Right kidney (tissue), 9 donors: ENCODE measurements at places on chromosomes 11 and 22.

GRCh38 chr11:96228910-96229309 lies 114.1 kb downstream of the MAML2 start:
- DNase-seq = no peak

GRCh38 chr11:36672815-36673450 lies 74.9 kb upstream of the RAG2 start:
- no peak for DNase-seq

DNA sequence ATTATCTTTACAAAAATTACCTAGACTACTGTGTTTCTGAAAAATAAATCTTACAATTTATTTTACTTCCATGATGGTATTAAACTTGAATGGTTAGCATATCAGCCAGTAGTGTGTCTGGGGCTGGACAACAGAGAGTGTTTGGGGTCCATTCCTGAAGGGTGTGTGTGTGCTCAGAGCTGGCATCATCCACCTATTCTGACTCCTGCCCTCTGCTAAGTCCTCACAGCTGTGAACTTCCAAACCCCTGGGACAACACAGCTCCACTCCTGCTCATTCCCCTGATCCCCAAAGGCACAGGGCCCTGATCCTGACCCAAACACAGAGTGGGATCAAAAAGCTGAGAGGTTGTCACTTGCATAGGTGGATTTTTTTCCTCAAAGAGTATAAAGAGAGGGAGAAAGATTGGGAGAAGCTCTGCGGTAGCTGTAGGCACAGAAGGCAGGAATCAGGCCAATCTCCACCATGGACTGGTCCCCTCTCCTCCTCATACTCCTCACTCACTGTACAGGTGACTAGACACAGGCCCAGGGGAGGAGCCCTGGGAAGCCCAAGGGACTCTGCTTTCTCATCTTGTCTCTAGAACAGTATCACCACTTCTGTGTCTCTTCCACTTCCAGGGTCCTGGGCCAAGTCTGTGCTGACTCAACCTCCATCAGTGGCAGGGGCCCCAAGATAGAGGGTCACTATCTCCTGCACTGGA lies 55.7 kb upstream of the TOP3B start:
- no peak for DNase-seq

DNA sequence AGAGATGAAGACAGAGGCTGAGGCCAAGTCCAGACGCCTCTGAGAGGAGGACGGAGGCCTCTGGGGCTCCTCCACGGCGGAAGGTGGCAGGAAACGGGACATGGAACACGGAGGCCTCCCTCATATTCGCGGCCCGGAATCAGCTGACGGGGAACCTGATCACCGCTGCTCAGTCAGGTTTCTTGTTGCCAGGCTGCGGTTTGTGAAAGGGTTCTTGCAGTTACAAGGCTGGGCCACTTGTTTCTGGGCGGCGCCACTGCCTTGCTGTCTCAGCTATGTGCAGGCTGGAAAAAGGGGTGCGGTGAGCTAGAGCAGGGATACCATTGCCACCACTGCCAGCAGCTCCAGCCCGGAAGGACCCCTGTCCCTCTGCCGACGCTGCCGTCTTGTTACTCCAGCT lies 10.0 kb upstream of the MMP1 start:
- no peak for DNase-seq

- DNase-seq = no peak
Observed at GRCh38 chr22:30314915-30315314, 11.8 kb downstream of the TBC1D10A start.

DNA sequence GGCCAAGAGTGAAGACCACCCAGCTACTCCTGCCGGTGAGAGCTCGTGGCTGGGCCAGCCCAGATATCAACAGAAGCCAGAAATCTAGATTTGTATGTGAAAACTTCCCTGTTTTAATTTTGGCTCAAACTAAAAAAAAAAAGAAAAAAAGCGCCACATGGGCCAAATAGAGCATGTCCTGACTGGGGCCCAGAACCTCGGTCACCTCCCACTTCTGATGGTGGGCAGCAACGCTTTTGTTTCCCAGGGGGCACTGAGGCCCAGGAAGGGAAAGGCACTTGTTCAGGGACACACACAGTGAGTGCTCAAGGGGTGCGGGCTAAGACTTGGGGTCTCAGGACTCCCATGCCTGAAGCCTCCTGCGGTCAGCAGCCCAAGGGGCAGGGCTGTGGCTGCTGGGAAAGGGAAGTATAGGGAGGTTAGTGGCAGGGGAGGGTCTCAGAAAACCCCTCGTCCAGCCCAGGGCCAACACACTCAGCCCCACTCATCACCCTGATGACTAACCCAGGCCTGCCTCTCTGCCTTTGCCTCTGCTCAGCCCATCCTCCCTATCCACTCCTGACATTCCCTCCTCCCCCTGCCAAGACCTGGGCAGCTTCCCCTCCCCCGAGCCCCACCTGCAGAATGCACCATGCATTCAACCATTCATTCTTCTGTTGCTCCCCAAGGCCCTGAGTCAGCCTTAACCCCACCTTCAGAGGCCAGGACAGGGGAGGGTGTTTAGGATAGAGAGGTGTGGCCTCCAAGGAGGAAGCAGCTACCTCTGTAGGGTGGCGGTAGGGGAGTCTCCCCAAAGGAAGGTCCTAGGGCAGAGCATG lies 30.0 kb upstream of the TCF20 start:
- no peak for DNase-seq

DNA sequence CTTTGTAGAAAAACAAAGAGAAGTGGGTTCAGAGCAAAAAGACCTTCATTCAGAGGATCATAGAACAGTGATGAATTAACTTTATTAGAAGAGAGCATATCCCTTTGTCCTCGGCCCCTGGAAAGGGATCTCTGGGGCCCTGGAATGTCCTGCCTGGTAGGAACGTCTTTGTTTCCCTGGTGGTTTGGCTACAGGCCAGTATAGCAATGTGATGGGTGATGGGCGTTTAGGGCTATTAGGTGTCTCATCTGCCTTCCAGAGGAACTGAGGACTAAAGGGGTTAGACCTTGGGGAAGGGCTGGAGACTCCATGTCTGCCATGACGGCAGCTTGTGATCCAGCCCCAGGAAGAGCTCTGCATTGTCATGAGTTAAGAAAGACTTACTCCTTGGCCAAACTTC lies 9.1 kb downstream of the APOL4 start:
- DNase-seq = no peak

- DNase-seq = no peak
Observed at GRCh38 chr11:19849107-19849789, 136.6 kb downstream of the NAV2 start.

GRCh38 chr11:131240421-131240820 lies 130.0 kb upstream of the NTM start:
- no peak for DNase-seq

DNA sequence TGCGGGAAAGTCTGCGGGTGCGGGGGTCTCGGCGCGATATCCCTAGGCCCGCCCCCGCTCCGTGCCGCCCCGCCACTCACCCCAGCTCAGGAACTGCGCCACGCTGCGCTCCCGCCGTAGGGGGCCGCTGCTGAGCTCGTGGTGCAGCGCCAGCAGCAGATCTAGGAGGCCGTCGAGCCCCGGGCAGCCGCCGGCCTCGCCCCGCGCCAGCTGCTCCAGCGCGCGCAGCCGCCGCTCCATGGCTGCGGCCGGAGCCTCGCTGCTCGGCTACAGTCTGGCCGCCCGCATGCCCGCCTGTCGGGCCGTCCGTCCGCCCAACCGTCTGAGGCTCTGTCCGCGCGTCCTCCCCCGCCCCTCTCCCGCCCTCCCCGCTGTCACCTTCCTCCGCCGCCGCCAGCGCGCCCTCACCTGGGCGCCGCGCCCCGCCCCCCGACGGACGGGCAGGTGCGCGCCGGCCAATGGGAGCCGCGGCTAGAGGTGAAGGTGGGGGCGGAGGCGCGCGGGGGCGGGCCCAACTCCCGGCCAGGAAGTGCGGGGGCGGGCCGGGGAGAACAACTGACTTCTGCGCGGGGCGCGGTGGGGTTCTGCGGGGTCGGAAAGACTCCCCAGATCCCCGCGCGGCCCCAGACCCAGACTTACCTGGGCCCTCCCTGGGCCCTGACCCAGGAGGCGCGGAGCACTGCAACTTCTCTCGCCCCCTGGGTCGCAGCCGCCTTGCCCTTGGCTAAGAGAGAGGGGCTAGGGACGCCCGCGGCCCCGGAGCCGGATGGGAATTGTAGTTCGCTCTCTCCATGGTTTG lies at the start of gene CDC42BPG:
Gene CDC42BPG (minus strand): TSS at position 324 of the 799 bp plus-strand sequence. CDS start 84 bp downstream, at position 240.
- peak; percentile 83 for DNase-seq

GRCh38 chr11:27076121-27076589 lies 35.5 kb downstream of the BBOX1 start:
- DNase-seq = no peak

- DNase-seq = no peak
Observed at GRCh38 chr11:19395050-19395449, 154.3 kb upstream of the E2F8 start.

DNA sequence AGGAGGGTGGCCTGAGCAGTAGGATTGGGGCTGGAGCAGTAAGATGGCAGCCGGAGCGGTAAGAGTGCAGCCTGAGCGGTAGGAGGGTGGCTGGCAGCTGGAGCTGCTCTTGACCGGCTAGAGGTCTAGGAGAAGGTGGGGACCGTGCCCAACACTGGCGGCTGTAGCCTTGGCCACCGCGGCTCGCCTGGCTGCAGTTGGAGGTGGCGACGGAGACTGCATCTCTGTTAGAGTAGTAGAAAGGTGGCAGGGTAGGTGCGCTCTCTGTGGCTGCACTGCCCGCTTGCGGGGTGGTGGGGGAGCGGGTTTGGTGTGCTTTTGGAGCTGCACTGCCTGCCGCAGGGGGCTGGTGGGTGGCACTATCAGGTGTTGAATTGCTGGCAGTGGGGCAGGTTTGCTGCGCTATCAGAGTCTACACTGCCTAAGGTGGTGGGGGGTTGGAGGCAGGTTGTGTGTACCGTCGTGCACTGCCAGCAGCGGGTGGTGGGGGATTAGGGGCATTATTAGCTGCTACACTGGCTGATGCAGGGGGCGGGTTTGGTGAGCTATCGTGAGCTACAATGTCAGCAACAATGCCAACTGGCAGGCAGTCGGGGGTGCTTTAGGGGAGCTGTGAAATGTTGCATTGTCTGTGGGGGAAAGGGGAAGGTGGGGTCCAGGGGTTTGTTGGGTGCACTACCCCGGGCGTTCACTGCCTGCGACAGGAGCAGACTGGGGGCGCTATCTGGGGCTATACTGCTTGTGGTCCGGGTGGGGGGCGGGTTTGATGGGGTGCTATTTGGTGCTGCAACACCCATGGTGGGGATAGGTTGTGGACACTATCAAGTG lies 4461.3 kb upstream of the OR11H1 start:
- DNase-seq = no peak

- DNase-seq = no peak
Observed at GRCh38 chr22:32619614-32620426, 145.2 kb downstream of the FBXO7 start.

DNA sequence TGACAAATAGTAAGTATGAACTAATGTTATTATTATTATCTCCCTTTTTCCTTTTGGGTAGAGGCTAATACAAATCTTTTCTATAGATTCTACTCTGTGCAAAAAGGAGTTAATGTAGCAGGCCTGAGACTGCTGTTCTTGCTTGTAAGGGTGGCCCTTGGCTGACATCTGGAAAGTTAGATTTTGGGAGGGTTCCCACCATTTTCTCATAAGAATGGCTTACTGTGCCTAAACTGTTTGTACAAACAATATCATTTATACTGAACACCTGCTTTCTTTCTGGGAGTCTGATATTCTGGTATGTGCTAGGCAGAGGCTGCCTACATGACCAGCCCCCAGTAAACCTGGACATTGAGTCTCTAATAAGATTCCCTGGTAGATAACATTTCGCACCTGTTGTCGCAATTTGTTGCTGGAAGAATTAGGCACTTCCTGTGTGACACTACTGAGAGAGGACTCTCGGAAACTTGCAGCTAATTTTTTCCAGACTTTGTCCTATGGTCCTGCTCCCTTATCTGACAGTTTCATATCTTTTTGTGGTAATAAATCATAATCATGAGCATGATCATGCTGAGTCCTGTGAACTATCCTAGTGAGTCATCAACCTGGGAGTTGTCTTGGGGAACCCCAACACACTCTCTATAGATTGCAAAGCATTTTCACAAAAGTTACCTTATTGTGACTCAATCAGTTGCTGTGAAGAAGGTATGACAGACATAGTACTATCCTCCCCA lies 257.7 kb upstream of the CCDC90B start:
- no peak for DNase-seq

GRCh38 chr22:45101515-45102227 lies 62.1 kb upstream of the NUP50 start:
- no peak for DNase-seq

- DNase-seq = no peak
Observed at GRCh38 chr11:128551611-128552335, 35.6 kb downstream of the ETS1 start.

- no peak for DNase-seq
Observed at GRCh38 chr11:133180201-133180600, 352.1 kb downstream of the OPCML start.

- peak; percentile 66 for DNase-seq
Observed at GRCh38 chr11:115198321-115198741, 305.9 kb downstream of the CADM1 start.

DNA sequence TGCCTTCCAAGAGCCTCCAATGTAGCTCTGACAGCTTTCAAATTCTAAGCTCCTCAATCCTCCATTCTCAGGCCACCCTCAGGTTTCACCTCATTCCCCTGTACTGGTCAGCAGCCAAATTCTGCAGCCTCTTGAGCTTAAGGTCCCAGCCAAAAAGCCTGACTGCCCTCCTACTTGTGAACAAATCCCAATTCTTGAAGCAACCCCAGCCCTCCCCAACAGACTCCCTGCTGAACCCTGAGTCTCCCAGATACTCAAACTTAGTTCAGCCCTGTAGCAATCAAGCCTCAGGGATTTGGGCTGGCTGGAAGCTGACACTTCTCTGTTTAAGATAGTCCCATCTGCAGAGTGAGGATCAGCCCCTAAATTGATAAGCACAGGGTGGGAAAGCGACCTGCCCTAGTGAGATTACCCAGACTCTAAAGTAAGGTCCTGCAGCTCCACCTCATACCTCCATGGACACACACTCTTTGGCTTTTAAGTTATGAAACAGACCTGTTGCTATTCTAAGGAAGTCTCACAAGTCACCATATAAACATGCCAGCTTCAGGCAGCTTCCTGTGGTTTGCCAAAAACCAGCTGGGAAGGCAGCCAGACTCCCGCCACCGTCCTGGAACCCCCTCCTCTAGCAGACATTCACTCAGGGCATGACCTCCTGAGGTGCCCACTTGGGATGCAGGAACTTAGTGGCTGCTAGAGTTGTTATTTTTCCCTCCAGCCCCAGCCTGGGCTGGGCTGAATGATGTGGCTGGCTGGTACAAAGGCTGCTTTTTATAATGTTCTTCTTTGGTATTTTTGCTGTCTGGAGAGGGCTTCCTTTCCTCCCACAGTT lies 82.5 kb upstream of the PICALM start:
- DNase-seq = peak; percentile 34

- DNase-seq = no peak
Observed at GRCh38 chr22:48689206-48689605, 1138.5 kb downstream of the BRD1 start.

DNA sequence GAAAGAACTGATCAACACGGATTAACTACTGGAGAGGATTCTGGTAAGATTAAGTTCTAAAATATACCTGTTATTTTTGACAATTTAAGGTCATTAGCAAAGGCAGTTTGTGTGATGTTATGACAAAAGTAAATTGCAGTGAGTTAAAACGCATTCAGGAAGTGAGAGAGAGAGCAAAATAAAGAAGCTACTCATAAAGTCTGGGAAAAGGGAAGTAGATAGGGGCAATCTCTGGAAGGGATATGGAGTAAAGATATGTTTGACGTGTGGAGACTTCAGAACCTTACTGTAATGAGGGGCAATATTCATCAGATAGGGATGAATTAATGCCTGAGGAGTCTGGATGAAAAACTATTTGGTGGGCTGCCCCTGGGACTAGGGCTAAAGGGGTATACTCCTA lies 16.8 kb downstream of the OR56B4 start:
- no peak for DNase-seq

- DNase-seq = no peak
Observed at GRCh38 chr11:85182441-85183387, 444.4 kb downstream of the DLG2 start.
